Small intestine (tissue), 16 donors: ENCODE measurements at places on chromosomes 13 and 19.

- H3K36me3 ChIP-seq, result no peaks in the 10 kb centered on the region
- H3K4me1 ChIP-seq, result no peaks in the 10 kb centered on the region
- no peak overlapping the region for H3K27ac ChIP-seq
- no peak for DNase-seq
Measured at GRCh38 chr13:30486230-30487074, 20.7 kb upstream of the HMGB1 start.

DNA sequence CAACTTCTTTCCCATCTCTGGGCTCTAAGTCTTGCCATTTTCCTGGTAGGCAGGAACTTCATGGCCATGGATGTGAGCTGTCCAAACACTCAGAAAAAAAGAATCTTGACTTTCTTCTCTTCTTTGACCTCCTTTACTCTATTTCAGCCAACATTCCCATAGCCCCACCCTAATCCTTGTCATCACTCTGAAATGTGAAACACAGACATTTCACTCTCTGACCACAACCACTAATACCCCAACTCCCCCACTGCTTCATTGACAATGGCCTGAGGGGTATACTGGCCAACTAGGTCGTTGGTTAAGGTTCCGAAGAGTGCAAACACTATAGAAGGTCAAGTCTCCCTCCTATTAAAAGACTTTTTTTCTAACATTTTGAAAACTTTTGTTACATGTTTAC lies 4.7 kb upstream of the CYP2A13 start:
- peaks cover 9% of the 10 kb centered on the region for H3K27me3 ChIP-seq
- H3K4me1 ChIP-seq, result no peaks in the 10 kb centered on the region
- H3K4me3 ChIP-seq, result no peak overlapping the region
- H3K36me3 ChIP-seq, result no peaks in the 10 kb centered on the region

DNA sequence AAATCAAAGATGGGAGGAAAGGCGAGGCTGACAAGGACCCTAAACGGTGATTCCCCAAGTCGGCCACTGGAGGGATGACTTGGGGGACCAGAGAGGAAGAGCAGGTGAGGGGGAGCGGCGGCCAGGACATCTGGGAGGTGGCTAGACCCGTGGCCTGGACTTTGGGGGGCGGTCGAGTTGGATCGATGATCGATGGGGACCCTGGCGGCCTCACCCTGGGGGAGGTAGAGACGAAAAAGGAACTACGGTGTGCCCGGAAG lies 7.7 kb upstream of the CIRBP start:
- no peak for DNase-seq
- H3K4me3 ChIP-seq, result peak overlapping the region; percentile 62
- H3K27me3 ChIP-seq, result no peaks in the 10 kb centered on the region
- H3K36me3 ChIP-seq, result peaks cover 15% of the 10 kb centered on the region
- peaks cover 15% of the 10 kb centered on the region for H3K4me1 ChIP-seq

DNA sequence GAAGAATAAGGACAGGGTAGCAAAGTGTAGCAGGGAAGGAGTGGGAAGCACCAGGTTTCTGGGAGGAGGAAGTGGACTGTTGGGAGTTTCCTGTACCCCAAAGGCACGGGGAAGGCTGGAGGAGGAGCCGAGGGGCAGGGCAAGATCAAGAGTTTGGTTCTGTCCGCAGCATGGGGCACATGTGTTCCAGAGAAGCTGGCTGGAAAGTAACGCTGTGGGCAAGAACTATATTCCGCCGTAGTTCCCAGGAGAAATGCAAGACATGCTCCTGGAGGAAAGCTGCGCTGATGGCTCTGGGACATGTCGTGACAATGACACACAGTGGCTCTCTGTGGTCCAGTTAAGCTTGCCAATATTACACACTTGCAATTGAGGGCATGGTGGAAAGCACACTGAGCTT lies 51.7 kb upstream of the KPNA3 start:
- DNase-seq, result no peak
- H3K4me3 ChIP-seq, result no peak overlapping the region
- H3K27me3 ChIP-seq, result no peaks in the 10 kb centered on the region
- no peak overlapping the region for H3K27ac ChIP-seq

DNA sequence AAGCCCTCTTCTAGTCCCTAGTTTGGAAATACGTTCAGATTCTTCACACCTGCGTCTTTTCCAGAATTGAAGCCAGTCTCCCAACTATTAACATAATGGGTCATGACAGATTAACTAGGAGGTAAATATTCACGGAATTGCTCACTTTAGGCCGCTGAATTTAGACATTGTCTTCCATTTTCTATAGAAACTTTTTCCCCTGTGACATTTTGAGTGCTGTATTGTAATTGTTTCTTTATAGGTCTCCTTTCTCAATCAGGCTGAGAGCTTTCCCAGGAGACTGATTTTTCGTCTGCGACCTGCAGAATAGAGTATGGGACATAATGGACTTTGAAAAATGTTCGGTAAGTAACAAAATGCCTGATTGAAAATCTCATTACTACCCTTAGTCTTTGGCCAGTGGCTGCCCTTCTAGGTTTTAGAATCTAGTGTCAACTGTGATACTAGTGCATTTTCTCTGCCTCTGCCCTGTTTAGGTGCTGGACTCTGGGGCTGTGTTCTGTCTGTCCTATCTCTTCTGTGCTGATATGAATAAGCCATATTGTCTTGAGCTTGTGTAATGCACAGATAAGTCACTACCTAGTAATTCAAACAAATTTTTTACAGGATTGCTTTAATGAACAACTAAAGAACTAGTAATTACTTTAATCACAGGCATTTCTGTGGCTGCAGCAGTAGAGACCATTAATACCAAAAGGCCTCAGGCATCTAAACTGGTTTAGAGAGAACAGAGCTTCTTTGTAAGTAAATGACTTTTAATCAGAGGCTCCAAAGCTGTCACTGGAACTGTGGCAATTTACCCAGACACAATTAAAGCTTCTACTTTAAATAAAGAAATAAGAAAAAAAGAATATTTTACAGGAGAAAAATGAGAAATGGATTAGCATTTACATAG lies 122.4 kb upstream of the FREM2 start:
- no peaks in the 10 kb centered on the region for H3K36me3 ChIP-seq
- no peaks in the 10 kb centered on the region for H3K4me1 ChIP-seq
- no peak overlapping the region for H3K27ac ChIP-seq
- H3K27me3 ChIP-seq, result no peaks in the 10 kb centered on the region
- no peak overlapping the region for H3K4me3 ChIP-seq
- DNase-seq, result no peak

GRCh38 chr13:36038785-36039555 lies 92.2 kb downstream of the DCLK1 start:
- no peaks in the 10 kb centered on the region for H3K36me3 ChIP-seq
- H3K27me3 ChIP-seq, result no peaks in the 10 kb centered on the region
- H3K4me1 ChIP-seq, result no peaks in the 10 kb centered on the region

DNA sequence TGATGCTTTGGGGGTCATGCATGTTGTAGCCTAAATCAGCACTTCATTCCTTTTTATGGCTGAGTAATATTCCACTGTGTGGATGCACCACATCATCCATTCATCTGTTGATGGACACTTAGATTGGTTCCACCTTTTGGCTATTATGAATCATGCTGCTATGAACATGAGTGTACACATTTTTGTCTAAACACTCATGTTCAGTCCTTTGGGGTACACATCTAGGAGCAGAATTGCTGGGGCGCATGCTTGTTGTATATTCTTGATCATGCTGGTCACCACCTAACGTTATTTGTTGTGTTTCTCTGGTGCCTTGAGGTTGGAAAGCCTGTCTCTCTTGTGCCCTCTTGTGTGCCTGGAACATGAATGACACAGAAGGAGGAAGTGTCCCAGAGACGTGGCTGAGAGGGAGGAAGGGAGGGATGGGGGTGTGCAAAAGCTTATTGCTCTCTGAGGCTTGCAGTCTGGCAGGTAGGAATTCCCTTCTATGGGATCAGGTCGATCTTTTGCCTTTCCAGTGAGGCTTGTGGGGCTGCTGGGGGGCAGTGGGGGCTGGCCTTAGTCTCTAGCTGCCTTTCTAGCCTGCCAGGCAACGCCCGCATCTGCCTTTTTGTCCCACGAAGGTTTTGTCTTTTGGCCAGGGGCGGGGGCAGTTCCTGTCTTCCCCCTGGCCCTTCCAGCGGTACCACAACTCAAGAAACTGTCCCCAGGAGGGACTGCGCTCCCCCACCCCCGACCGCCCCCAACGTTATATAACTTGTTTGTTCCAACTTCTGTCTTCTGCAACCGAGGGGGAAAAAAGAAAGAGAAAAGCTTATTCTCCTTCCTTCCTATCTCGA lies 7.6 kb downstream of the KLHL26 start:
- no peak for DNase-seq
- no peak overlapping the region for H3K4me3 ChIP-seq

GRCh38 chr13:41842036-41842620 lies 118.8 kb downstream of the VWA8 start:
- H3K36me3 ChIP-seq, result no peaks in the 10 kb centered on the region
- DNase-seq, result no peak
- H3K27ac ChIP-seq, result no peak overlapping the region
- no peaks in the 10 kb centered on the region for H3K4me1 ChIP-seq
- H3K27me3 ChIP-seq, result no peaks in the 10 kb centered on the region

GRCh38 chr13:47303626-47304025 lies 406.8 kb upstream of the HTR2A start:
- H3K27me3 ChIP-seq, result no peaks in the 10 kb centered on the region
- no peaks in the 10 kb centered on the region for H3K4me1 ChIP-seq
- DNase-seq, result no peak
- no peak overlapping the region for H3K27ac ChIP-seq
- H3K4me3 ChIP-seq, result no peak overlapping the region

GRCh38 chr13:111597618-111598017 lies 277.2 kb downstream of the TEX29 start:
- no peak overlapping the region for H3K4me3 ChIP-seq
- no peak for DNase-seq
- H3K36me3 ChIP-seq, result no peaks in the 10 kb centered on the region
- H3K4me1 ChIP-seq, result no peaks in the 10 kb centered on the region
- no peak overlapping the region for H3K27ac ChIP-seq

GRCh38 chr13:76803831-76804230 lies 82.4 kb downstream of the KCTD12 start:
- no peaks in the 10 kb centered on the region for H3K36me3 ChIP-seq
- no peak overlapping the region for H3K4me3 ChIP-seq
- H3K27me3 ChIP-seq, result no peaks in the 10 kb centered on the region
- no peak for DNase-seq
- H3K4me1 ChIP-seq, result no peaks in the 10 kb centered on the region
- no peak overlapping the region for H3K27ac ChIP-seq

GRCh38 chr13:86357106-86357505 lies 557.9 kb upstream of the SLITRK6 start:
- H3K4me1 ChIP-seq, result no peaks in the 10 kb centered on the region
- no peak for DNase-seq
- H3K36me3 ChIP-seq, result no peaks in the 10 kb centered on the region
- no peaks in the 10 kb centered on the region for H3K27me3 ChIP-seq
- no peak overlapping the region for H3K27ac ChIP-seq

DNA sequence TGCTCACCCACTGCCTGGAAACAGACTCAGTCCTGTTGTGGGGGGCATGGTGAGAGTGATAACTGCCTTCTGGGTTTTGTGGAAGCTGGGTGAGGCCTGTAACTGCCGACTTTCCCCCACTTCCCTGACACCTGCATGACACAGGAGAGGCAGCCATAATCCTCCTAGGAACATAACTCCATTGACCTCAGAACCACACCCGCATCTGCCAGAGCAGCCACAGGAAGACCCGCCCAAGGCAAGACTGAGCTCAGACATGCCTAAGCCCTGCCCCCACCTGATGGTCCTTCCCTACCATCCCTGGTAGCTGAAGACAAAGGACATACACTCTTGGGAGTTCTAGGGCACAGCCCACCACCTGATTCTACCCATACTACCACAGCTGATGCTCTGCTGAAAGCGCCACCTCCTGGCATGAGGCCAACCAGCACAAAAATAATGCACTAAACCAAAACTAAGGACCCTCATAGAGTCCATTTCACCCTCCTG lies 326.7 kb downstream of the RBM26 start:
- H3K27ac ChIP-seq, result no peak overlapping the region
- H3K4me1 ChIP-seq, result no peaks in the 10 kb centered on the region
- H3K27me3 ChIP-seq, result no peaks in the 10 kb centered on the region
- H3K4me3 ChIP-seq, result no peak overlapping the region

- H3K4me3 ChIP-seq, result peak within 1 kb of the TSS; percentile 59
- H3K36me3 ChIP-seq, result no peaks in the 10 kb centered on the region
- peak within 1 kb of the TSS; percentile 99 for H3K27ac ChIP-seq
Measured at GRCh38 chr19:49119411-49120324, at the start of gene PPFIA3. TSS of gene PPFIA3 (plus strand) at chr19:49119544. CDS start at chr19:49127874, 8,330 bp downstream.

DNA sequence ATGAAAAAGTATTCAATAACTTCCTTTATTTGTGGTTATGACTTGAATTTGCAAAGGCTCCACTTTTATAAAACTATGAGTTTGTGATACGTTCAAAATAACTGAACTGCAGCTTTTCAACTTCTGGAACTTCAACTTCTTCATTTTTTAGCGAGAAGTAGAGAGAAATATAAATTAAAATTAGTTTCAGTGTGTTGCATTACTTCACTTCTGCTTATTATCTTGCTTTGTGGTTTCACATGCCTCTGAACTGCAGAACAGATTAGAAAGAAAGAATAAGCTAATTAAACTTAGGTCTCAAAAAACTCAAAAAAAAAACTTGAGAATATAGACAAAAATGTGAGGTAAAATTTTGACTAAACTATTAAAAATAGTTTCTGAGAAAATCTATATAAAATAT lies 1073.4 kb downstream of the PCDH17 start:
- no peak overlapping the region for H3K27ac ChIP-seq
- H3K27me3 ChIP-seq, result no peaks in the 10 kb centered on the region
- H3K4me1 ChIP-seq, result no peaks in the 10 kb centered on the region
- no peak overlapping the region for H3K4me3 ChIP-seq

GRCh38 chr19:18764591-18765051 lies 26.5 kb downstream of the COMP start:
- no peaks in the 10 kb centered on the region for H3K36me3 ChIP-seq
- H3K27me3 ChIP-seq, result no peaks in the 10 kb centered on the region
- DNase-seq, result no peak
- H3K4me1 ChIP-seq, result no peaks in the 10 kb centered on the region
- no peak overlapping the region for H3K4me3 ChIP-seq

DNA sequence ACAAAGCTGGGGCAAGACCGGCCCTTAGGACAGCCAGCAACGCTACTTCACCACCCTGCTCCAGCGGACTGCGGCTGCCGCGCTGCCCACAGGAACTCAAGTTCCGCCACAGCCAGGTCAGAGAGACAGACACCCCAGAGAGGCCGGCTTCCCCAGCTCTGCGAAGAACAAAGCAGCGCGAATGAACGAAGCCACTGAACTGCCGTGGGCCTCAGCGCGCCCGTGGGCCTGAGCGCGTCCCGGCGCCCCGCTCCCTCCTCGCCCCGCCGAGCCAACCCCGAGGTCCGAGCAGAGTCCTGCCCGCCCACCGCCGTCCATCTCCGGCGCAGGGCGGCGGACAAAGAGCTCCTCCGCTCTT lies 158.4 kb downstream of the RNF17 start:
- H3K4me1 ChIP-seq, result peaks cover 7% of the 10 kb centered on the region
- peak overlapping the region; percentile 71 for H3K27ac ChIP-seq
- no peaks in the 10 kb centered on the region for H3K27me3 ChIP-seq
- peak overlapping the region; percentile 55 for H3K4me3 ChIP-seq
- no peak for DNase-seq
